ENCODE measurements at places on chromosomes 3 and 15.

DNA sequence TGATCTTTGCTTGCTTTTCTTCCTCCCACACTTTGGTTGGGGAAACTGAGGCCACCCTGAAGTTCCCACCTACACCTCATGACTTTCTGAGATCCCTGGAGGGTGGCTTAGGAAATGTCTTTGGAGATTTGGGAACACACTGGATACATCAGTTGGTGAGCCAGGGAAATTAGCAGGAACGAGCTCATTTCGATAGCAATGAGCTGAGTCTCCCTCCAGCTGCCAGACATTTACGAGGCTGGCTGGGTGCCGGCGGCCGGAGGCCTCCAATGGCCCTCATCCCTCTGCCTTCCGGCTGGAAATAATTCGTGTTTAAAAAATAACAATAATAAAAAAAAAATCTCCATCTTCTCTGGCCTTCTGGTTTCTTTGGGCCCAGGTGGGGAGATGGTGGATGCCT lies 38.8 kb downstream of the SMAD6 start:
- DNase-seq, result no peak

GRCh38 chr3:14146381-14147065 lies 21.7 kb downstream of the TMEM43 start:
- DNase-seq, result no peak

DNA sequence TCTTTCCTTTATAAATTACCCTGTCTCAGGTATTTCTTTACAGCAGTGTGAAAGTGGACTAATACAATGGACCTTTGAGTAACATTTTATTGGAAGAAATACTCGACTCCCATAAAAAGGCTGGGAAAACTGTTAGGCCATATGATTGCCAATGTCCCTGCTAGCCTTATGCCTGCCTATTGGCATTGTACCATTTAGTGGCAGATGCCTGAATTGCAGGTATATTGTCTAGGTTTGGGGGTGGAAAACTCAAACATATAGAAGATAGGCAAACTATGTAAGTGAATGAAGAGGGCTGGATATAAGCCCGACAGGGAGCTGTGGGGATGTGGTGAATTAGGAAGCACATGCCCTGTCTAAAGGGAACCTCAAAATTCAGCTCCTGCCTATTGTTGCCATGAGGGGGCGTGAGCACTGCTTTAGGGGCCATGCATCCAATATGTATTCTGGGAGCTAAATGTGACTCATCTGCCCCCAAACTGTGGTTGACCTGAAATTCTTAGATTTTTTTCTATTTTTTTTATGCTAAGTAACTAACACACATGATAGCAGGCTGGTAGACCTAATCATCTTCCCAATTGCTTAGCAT lies 65.2 kb upstream of the TRA2B start:
- DNase-seq, result no peak

- DNase-seq, result no peak
Observed at GRCh38 chr3:29697989-29698388, 417.1 kb downstream of the RBMS3 start.

DNA sequence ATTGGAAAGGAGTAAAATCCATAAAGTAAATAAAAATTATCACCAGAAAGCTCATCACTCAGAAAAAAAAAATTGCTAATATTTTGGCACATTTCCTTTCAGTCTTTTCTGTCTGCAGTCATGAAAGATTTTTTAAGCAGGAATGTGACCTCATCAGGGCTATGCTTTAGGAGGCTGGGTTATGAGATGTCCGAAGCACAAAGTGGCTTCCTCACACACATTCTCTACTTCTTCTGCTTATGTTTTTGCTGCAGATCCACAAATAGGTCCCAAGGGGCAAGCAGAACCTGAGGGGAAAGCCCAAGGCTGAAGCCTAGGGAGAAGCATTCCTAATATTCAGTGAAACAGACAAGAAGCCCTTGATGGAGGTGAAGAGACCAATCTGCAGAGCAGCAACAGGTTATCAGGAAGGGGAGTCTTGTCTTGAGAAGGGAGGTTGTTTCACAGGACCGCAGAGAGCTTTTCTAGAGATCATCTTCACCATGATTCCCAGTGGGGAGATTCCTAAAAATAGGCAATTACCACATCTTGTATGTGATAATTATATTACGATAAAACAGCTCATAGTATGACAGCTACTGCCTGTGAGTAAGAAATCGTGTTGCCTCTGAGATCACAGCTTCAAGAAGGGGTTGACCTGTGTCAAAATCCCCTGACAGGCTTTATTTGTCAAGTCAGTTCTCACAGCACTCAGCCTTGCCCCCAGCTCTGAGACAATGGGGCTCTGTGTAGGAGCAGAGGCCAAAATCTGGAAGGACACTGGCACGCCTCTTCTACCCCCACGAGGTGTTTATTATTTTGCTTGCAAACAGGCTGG lies 60.5 kb downstream of the IGF2BP2 start:
- DNase-seq, result no peak

DNA sequence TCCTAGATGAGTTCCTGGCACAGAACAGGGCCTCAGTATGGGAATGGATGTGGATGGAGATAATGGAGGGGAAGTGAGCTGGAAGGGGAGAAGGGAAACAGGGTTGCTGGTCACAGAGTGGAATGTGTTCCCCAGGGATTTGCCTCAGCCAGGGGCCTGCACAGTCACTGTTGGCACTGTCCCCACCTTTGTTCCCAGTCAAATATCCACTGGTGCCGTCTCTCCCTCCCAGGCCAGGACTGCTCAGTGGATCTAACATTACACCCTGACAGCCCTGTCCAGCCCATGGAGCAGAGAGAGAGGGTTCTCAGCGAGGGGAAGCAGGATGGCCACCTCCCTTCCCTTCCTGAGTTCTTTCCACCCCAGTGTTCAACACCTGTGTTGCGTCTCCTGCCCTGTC lies 1.5 kb upstream of the PPP1R2 start:
- no peak for DNase-seq

Measured in D721Med (cell line).